ENCODE measurements at places on chromosomes 3 and 15.

- ATAC-seq: no peak
Observed at GRCh38 chr3:24062916-24063315, 117.8 kb downstream of the NR1D2 start.

GRCh38 chr3:152185891-152186630 is 82.7 kb upstream of the MBNL1 start:
- no peak for ATAC-seq

GRCh38 chr3:100209948-100210771 is 50.6 kb upstream of the TBC1D23 start:
- peak; percentile 52 for ATAC-seq

DNA sequence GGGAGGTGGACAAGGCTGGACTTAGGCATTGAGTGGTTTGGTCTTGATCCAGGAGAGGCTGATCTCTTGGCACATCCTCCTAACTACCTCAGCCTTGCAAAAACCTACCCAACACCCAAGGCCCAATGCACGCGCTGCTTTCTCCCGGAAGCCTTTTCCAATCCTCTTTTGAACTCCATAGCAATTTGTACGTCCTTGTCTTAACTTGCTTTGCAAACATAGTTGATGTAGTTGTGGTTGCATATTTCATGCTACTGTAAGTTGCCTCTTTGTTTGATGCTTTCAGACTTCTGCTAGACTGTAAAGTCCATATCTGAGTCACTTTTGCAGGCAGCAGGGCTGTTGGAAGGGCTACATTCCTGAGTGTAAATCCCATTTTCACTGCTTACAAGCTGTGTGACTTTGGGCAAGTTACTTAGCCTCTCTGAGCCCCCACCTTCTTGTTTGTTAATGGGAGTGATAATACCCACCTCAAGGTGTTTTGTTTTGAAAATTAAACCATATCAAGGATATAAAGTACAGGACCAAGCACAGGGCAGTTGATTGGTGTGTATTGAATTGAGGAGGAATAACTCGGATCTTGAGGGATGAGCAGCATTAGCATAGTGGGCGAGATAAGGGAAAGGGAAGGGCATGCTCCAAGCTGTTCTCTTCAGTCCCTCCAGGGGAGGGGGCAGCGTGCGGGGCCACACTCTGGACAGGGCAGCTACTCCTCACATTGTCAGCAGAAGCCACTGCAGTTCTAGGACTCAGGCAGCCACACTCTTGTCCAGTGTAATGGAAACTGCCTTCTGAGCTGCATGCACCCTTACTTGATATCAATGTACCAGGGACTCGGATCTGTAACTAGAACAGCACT is 28.8 kb downstream of the SIAH2 start:
- ATAC-seq: no peak

DNA sequence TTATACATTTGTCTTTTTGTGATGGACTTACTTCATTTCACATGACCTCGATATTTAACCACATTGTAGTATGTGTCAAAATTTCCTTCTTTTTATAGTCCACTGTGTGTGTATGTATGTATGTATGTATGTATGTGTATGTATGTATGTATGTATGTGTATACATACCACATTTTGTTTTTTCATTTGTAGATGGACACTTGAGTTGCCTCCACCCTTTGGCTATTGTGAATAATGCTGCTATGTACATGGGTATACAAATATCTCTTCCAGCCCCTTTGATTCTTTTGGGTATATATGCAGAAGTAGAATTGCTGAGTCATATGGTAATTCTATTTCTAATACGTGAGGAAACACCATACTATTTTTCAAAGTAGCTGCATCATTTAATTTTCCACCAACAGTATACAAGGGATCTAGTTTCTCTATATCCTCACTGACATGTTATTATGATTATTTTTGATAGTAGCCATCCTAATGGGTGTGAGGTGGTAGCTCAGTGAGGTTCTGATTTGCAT is 228.2 kb downstream of the OPA1 start:
- ATAC-seq: peak; percentile 82

GRCh38 chr15:70284438-70285214 is 186.9 kb upstream of the TLE3 start:
- ATAC-seq: no peak

DNA sequence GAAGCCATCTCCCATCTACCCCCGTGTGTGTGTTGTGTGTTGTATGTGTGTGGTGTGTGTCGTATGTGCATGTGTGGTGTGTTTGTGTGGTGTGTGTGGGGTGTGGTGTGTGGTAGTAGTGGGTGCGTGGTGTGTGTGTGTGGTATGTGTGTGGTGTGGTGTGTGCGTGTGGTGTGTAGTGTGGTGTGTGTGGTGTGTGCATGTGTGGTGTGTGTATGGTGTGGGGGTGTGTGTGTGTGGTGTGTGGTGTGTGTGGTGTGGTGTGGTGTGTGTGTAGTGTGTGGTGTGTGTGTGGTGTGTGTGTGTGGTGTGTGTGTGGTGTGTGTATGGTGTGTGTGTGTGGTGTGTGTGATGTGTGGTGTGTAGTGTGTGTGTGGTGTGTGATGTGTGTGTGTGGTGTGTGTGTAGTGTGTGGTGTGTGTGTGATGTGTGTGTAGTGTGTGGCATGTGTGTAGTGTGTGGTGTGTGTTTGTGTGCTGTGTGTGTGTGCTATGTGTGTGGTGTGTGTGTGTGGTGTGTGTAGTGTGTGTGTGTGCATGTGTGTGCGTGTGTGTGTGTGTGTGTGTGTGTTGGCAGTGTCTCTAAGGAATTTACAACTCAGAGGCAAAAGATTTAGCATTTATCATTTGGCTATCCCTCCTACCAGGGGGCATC is 156.3 kb upstream of the TMEM108 start:
- ATAC-seq: no peak

GRCh38 chr3:66401675-66402491 is 98.9 kb downstream of the LRIG1 start:
- no peak for ATAC-seq

DNA sequence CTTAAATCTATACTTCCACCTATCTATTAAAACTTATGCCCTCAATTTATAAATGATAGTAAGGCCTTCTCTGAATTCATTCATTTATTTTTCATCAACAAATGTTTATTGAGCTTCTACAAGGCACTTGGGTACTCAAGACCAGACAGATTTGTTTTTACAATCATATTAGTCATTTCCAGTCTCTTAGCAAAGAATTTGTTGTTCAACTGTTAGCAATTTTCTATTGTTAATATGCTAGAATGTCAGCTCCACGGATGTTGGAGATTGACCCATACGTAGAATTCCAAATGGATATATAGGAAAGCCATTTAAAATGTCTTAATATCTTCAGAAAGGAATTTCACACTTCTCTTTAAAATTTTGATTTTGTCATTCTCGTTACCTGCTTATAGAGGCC is 36.7 kb downstream of the ZBTB38 start:
- no peak for ATAC-seq

DNA sequence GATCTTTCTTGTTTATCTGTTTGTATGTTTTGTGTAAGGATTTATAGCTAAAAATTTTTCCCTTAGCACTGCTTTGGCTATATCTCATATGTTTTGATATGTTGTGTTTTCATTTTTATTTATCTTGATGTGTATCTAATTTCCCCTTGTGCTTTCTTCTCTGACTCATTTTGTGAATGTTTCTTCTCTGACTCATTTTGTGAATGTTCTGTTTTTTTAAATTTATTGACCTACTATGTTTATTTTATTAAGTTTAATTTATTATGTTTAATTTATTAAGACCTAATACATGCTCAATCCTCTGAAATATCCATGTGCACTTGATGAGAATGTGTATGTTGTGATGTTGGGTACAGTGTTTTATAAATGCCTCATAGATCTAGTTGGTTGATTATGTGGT is 793.5 kb upstream of the CADM2 start:
- no peak for ATAC-seq

DNA sequence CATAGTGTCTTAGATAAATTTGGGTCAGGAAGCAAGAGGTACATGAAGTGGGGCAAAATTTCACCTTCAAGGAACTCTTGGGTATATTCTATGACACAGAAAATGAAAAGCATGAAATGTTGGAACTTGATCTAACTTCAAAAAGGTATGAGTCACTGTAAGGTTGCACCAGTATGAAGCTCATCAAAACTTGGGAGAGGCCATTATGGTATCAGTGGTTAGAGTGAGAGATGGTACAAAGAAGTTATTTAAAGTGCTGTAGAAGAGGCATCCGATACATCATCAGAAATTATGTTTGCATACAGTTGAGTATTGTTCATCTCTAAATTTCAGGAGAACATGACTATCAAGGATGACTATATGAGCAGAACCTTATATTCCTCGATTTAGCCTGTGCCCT is 302.9 kb upstream of the SUCLG2 start:
- ATAC-seq: no peak

DNA sequence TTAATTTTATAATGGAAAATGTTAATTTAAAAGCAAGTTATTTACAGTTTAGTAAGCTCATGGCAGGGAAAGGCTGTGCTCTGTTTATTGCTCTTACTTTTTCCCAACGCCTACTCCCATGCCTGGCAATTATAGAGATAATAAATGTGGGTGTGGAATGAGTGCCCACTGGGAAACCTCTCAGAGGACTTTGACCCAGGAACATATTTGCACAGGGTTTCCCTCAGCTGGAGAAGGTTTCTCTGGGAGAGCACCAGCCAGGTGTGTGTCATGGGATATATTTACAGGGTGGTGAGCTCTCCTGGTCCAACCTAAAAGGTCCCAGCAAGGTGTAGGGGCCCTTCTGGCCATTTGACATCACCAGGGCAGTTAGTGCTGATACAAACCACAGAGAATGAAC is 27.9 kb downstream of the ZNF710 start:
- ATAC-seq: no peak

DNA sequence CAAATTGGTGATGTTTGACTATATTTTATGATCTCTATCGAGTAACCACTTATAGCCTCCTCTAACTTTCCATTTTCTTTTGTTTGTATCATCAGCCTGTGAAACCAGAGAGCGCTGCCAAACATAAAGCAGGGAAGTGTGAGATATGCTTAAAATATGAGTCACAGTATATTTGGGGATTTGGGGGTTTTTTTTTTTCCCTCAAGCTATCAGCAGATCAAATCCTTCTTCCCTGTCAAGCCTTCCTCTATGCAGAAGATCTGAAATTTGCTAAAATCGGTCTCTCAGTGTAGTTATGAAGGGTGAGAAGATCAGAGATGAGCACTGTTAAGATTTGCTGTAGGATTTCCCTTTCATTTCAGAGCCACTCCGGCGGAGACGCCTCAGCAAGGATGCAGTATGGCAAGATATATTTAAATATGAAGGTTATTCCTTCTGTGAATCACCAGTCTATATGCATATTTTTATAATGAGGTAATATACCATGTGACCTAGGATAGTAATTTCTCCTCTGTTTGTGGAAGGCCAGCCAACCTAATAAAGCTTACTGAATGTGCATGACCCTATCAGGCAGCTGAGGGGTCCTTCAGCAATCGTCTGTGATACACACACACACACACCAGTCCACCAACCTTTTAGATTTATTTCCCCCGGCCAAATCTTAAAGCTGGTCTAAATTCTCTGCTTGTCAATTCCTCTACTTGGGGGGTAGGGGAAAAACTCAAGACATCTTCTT is 474.1 kb downstream of the FOXP1 start:
- ATAC-seq: peak; percentile 96

DNA sequence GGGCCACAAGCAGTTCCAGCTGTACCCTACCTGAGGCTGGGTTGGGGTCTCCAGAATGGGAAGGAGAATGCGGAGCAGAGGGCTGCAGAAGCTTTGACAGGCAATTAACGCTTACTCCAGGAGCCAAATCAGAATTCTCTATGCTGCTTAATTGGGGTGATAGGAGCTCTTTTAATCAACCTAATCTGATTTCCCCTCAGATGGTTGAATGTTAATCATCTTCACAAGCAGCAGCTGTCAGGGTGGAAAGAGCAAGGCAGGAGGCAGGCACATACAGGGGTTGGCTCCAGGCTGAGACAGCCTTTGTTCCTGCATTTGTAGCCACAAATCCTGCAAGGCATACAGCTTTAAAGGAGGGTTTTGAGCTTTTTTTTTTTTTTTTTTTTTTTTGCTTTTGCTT is 2.6 kb downstream of the CILP start:
- no peak for ATAC-seq

GRCh38 chr3:36941162-36941561 is 3.7 kb downstream of the TRANK1 start:
- ATAC-seq: no peak

DNA sequence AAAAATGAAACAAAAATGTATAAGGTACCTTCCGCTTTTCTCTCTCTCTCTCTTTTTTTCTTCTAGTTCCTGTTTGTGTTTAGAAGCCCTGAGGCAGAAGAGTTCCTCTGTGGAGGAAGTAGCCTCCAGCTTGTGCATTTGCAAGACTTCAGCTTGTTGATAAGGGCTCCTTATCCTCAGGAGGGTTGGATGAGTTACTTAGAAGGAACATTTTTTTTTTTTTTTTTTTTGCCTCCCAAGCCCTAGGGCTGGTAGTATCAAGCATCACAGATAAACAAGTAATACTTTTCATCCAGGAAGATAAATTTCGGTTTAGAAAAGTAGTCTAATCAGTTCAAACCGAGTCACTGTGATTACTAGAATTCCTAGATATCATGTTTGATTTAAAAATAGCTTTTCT is 91.0 kb upstream of the CBLB start:
- no peak for ATAC-seq

- ATAC-seq: no peak
Observed at GRCh38 chr3:104582092-104582491, 784.6 kb upstream of the ALCAM start.

- no peak for ATAC-seq
Observed at GRCh38 chr3:67018789-67019526, 20.9 kb downstream of the KBTBD8 start.

- ATAC-seq: no peak
Observed at GRCh38 chr3:40841131-40841530, 316.4 kb downstream of the ZNF621 start.

DNA sequence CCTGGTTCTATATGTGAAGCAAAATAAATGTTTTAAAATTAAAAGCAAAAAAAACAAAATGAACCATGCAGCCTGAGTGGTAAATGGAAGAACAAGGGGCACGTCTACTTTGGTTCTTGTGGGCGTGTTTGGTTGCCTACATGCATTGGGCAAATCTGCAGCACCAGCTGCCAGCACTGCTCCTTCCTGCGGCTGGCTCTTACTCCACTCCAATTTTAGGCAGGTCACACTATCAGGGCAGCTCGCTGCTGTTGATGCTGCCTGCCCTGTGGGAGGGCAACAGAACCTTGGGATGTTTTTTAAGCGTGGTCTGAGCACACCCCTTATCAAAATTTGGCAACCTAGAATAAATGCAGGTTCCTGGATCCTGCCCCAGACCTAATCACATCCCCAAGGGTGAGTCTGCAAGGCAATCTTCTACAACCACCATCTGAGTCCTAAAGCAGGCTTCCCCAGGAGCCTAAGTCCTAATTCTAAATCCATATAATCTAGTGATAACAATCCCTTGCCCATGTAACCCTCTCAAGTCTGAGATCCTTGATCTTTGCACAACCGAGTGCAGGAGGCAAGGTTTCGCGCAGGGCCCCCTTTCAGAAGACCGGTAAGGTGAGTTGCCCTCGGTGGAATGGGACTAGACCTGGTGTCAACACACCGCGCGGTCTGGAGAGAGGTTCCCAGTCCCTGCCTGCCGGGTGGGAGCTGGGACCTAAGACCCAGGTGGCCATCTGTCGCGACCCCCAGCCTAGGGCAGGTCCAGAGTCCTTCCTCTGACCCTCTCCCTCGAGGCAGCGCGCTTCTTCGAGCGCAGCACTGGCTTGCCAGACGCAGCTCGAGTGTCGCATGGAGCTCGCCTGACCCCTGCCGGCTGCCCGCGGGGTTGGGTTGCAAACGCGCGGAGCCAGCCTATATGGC is 15.9 kb downstream of the IVD start:
- ATAC-seq: peak; percentile 91
